Effector CD4-positive, alpha-beta T cell (primary cell): ENCODE measurements at places on chromosomes 16 and 17.

DNA sequence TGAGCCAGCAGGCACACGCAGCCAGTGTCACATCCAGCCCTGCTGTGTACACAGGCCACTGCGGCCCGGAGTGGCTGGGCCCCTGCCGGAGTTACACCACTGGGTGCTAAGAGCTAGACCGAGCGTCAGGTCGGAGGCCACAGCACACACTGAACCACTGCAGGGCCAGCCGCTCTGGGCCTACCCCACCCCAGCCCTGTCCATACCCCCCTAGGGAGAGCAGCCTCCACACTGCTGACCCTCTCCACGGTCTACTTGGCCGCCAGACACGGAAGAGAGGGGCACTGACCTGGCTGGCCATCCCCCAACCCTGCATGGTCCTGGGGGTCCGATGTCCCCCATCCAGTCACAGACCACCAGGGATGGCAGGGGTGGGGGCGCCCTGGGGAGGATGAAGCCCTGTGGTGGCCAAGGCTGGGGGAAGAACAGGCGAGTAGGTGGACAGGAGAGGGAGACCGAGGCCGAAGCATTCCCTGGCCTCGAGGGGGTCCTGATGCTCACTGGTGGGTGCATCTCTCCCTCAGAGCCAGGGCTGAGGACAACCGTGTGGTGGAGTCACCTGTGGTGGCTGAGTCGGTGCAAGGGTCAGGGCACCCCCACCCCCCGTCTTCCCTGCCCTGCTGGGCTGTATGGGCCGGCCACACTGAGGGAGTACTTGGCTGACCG lies 34.9 kb upstream of the ZC3H18 start:
- DNase-seq = no peak

DNA sequence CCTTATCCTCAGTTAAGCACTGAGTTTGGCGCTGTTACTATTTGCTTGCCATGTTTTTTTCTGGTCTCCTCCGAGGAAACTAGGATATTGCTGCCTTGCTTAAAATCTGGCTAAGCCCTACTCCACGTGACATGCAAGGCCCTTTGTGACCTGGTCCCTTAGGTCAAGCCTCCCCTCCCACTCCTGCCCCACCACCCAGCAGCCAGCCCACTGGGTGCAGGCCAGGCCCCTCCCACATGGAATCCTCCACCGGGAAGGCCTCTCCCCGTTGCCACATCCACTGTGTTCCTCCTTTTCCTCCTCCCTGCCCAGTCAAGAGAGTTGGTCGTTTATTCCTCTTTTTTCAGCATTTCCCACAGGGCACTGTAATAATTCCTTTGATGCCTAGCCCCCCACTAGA lies 16.2 kb downstream of the PSMD3 start:
- no peak for DNase-seq

DNA sequence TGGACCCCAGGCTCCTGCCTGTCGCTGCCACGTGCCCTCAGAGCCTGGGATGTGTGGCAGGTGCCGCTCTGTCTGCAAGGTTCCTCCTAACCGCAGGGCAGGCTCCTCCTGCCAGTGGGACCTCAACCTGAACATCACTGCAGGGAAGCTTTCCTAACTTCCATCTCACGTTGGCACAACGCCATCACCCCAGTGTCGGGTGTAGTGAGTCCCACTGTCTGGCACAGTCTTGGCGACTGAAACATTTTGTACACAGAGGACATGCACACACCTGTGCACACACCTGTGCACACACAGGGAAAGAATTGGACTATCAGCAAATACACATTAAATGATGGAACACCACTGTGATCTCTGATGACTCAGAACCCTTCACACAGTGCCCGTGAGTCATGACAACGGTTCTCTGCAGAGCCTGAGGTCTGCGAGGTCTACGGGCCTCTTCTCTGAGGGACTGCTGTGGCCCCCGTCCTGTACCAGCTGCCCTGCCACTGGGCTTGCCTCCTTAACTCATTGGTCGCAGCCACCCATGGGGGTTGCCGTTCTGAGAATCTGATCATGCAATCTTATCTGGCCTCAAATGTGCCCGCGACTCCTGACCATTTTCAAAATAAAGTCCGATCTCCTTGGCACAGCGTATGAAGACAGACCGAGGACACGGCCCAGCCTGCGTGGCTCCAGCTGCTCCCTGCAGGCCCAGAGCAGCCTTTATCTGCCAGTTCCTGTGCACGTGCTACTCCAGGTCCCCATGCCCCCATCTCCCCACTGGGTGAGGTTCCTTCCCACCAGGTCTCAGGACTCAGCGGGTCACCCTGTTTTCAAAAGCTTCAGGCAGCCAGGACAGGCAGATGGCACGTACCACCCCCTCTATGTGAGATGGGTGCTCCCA lies 7.6 kb downstream of the CCDC57 start:
- no peak for DNase-seq

- no peak for DNase-seq
These were observed 488 bp upstream of the HAP1 start for GRCh38 chr17:41734949-41735313.

- DNase-seq = no peak
These were observed 44.0 kb downstream of the ANKRD11 start for GRCh38 chr16:89446136-89446974.
